Hindlimb muscle (tissue), 1 donor: ENCODE measurements at places on chromosomes 3 and 15. TPM values are rescaled to one million over a fixed set of nuclear protein-coding genes. Genes with fewer than 3 reads are reported as not detected.

GRCh38 chr15:70605606-70606410, 157.6 kb downstream of the UACA start:
- peak; percentile 94 for DNase-seq

DNA sequence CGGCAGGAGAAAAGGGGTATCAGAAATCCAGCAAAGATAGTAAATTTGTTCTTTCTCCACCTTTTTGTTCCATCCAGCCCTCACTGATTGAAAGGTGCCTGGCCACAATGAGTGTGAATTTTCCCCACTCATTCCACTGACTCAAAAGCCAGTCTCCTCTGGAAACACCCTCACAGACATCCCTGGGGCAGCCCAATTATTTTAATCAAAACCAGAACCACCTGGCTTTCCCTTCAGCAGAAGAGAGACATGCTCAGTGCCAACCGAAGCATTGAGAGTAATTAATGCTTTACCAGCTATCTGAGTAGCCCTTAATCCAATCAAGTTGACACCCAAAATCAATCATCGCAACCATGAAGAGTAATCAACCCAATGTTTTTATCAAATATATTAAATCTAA, 1129.6 kb upstream of the GBE1 start:
- DNase-seq = no peak

- no peak for DNase-seq
These were observed 412.3 kb downstream of the OXSM start for GRCh38 chr3:26202169-26202568.

- no peak for DNase-seq
These were observed 53.2 kb downstream of the SLTM start for GRCh38 chr15:58880320-58880719.

DNA sequence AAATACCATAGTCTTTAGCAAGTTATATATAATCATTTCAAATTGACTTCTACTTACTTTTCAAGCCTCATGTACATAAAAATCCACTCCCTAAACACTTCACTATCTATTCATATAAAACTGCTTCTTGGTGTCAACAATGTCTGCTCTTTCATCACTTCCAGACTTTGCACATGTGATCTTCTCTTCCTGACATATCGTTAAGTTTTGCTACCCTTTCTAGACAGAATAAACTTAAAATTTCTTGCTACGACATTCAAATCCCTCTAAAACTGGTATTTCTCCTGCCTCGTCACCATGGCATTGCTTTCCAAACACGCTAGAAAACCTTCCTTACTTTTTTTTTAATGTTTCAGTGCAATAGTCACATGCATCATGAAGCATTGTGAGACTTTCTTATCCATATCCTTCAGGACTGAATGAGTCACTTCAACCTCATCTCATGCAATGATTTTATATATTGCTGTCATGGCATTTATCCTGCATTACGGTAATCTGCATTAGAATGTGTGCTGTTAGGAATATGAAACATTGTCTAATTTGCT, 122.8 kb downstream of the GMNC start:
- no peak for DNase-seq

- peak; percentile 9 for DNase-seq
These were observed 842 bp upstream of the U2SURP start for GRCh38 chr3:143000528-143000927.

DNA sequence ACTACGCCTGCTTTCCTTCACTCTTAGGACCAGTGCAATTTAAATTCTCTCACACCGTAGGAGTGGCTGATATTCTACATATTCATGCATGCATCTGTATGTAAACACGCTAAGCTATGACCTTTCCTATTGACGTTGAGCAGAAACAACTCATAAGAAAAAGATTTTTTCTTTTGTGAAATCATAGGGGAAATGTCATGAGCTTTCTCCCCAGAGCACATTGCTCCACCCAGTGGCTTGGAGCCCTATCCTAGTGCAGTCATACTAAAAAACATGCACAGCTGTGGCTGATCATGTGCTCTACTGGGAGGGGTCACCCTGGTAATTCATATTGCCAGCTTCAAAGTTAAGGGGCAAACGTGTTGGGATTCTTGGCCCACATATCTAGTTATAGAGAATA, 1.8 kb upstream of the MESD start:
- DNase-seq = no peak

DNA sequence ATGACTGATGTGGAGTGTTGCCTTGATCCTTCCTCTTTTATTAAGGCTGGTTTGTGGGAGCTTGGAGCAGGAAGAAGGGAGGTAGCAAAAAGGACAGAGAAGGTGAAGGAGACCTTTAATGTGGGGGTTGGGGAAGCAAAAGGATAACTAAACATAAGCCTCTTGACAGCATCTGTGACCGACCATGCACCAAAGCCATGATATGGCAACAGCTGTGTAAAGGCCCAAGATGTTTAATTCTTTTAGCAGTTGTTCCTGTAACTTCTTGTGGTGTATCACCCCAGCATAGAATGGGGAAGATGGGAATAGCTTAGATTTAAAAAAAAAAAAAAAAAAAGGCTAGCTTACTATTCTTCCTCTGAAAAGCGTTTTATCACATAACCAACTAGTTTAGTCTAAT, 194.7 kb downstream of the KLHL25 start:
- DNase-seq = no peak

DNA sequence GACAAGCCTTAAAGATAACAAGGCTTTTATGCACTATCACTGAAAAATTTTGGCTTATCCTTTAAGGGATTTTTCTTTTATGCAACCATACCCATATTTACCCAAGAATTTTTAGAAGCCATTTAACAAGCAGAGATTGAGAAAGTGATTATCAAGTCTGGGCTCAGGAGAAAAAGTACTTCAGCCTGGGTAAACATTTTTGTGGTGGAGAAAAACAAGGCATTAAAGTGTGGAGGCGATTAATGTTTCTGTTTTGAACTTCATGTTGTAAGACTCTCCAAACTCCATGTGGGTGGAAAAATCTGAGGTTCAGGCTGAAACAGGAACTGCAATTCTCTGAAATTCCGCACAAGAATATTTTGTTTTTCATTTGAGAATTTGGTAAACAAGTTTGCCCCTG, 260.4 kb upstream of the KCNMB2 start:
- no peak for DNase-seq

GRCh38 chr3:38118421-38119247, 18.3 kb downstream of the ACAA1 start:
- no peak for DNase-seq

DNA sequence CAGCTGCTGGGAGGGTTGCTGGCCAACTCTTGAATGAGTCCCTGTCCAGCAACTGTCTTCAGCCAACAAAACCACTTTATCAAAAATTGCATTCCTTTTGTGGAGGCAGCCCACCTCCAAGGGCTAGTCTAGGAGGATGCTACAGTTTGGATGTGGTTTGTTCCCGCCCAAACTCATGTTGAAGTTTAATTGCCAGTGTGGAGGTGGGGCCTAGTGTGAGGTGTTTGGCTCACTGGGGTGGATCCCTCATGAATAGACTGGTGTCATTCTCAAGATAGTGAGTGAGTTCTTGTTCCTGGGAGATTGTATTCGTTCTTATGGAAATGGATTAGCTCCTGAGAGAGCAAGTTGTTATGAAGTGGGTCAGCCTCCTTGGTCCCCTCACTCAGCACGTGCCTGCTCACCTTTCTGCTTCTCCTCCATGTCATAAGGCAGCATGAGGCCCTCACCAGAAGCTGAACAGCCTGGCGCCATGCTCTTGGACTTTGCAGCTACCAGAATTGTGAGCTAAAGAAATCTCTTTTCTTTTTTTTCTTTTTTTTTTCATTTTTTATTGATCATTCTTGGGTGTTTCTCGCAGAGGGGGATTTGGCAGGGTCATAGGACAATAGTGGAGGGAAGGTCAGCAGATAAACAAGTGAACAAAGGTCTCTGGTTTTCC, 4.2 kb upstream of the RFC4 start:
- no peak for DNase-seq

DNA sequence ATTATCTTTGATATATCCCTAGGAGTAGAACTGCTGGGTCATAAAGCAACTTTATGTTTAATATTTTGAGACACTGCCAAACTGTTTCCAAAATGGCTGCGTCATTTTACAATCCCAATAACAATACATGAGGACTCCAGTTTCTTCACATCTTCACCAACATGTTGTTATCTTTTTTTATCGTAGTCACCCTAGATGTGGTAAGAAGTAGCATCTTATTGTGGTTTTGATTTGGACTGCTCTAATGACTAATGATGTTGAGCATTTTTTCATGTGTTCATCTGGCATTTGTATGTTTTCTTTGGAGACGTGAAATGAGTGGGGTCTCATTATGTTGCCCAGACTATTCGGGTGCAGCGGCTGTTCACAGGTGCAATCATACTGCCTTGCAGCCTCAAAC, 83.8 kb downstream of the MAP4 start:
- DNase-seq = no peak

GRCh38 chr3:139537795-139538621, 1.5 kb downstream of the RBP1 start:
- DNase-seq = no peak

GRCh38 chr3:78273326-78273725, 1233.4 kb downstream of the ROBO2 start:
- no peak for DNase-seq

DNA sequence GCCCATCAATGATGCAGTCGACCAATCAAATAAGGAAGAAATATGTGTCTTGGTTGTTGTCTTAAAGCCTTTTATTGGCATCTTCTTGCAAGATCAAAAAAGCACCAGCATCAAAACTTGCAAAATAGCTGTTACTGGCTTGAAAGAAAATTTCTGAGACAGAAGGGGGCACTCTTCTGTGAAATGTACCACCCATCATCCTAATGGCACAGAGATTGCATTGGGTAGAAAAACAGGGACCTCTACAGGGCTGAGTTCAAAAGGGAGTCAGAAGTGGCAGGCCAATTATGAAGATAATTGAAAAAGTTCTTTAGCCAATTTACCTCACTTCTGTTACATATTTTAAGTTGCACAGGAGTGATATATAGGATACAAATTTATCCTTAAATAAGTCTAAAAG, 122.3 kb upstream of the GPR149 start:
- no peak for DNase-seq

- no peak for DNase-seq
These were observed 808 bp downstream of the RBM6 start for GRCh38 chr3:49940667-49941249.

DNA sequence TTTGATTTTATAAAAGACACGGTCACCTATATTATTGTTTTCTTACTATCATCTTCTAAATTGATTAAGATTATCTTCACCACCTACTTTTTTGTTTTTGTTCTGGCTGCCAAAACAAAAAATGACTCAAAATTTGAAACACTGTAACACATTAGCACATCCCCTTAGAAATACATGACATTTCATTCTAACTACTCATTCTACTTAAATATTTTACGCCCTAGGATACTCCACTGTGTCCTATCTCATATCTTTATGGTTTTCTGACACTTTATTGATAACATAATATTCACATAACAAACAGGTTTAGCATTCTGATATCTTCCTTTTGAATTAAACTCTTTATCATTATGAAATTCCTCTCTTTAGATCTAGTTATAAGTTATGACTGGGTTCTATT, 656.2 kb downstream of the GBE1 start:
- DNase-seq = no peak

The HCN4 gene
- not detected for polyA plus RNA-seq

The IL17RC gene
- polyA plus RNA-seq = 16.8 TPM

The CTXN2 gene
- polyA plus RNA-seq = not detected

The ARL6IP5 gene
- 122 TPM for polyA plus RNA-seq

The ZNF620 gene
- polyA plus RNA-seq = 3.5 TPM

The LYSMD2 gene
- polyA plus RNA-seq = 7.4 TPM
